ENCODE measurements at places on chromosomes 7 and 10. TPM values are rescaled to one million over a fixed set of nuclear protein-coding genes. Genes with fewer than 3 reads are reported as not detected.

Gene FAM25A
- polyA plus RNA-seq = not detected

Gene NODAL
- polyA plus RNA-seq = 3.1 TPM

Gene CRHR2
- polyA plus RNA-seq = 1.5 TPM

Gene ENTPD1
- polyA plus RNA-seq = 23.6 TPM

Gene DOCK4
- polyA plus RNA-seq = 61.6 TPM

Gene PPP1R17
- 3.3 TPM for polyA plus RNA-seq

Data from spinal cord (tissue), 10 donors.